ENCODE measurements at places on chromosomes 2 and 18.
A peak's percentile ranks its signal among the peaks of the same experiment; 100 is the strongest.

GRCh38 chr18:79614211-79614955 lies 65.2 kb upstream of the CTDP1 start:
- no peak for DNase-seq

DNA sequence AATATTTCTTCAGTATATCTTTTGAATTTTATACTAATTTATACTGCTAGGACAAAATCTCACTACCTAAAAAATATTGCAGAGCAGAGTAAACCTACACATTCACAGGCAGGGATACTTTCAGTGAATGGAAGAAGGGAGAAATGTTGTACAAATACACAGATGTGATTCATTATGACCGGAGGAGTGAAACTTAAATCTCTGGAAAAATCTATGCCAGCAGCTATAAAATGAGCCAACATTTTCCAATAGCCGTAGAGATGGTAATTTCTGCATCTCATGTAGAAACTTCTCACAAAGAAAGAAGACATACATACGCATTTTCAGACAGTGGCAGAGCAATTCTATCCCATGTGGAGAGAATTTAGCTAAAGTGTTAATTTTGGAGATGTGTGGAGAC lies 54.8 kb downstream of the KCNS3 start:
- no peak for DNase-seq

DNA sequence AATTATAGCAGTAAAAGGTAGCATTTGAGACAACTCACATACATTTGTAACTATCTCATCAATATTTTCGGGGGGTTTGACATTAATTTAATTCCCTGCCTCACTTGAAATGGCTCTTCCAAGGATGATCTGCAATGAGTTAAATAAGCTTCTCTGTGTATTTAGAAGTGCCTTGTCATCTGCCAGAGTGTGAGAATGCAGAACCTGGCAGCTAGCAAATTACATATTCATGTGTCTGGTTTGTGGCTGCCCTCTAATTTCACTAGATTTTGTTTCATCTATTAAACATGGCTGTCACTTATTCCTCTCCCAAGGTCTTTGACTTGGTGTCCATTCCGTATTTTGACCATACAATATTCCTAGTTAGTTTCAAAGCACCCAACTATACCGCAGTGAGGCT lies 158.3 kb upstream of the CAVIN2 start:
- no peak for DNase-seq

GRCh38 chr2:45821558-45822271 lies 170.2 kb downstream of the PRKCE start:
- DNase-seq: no peak

DNA sequence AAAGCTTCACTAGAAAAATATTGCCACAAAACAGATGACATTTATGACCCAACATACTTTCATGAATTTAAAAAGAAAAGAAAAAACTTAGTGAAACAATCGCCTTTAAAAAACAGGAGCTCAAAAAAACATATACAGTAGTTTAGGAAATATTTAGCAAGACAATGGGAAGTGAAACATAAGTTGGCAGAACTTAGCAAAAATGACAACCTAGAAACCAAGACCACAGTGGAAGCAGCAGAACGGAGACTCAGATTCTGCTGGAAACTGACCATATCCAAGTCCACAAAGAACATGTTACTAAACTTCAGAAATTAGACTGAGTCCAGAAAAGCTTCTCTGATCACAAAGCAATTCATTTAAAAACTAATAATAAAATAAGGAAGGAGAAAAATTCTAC lies 41.8 kb upstream of the CTAGE1 start:
- no peak for DNase-seq

DNA sequence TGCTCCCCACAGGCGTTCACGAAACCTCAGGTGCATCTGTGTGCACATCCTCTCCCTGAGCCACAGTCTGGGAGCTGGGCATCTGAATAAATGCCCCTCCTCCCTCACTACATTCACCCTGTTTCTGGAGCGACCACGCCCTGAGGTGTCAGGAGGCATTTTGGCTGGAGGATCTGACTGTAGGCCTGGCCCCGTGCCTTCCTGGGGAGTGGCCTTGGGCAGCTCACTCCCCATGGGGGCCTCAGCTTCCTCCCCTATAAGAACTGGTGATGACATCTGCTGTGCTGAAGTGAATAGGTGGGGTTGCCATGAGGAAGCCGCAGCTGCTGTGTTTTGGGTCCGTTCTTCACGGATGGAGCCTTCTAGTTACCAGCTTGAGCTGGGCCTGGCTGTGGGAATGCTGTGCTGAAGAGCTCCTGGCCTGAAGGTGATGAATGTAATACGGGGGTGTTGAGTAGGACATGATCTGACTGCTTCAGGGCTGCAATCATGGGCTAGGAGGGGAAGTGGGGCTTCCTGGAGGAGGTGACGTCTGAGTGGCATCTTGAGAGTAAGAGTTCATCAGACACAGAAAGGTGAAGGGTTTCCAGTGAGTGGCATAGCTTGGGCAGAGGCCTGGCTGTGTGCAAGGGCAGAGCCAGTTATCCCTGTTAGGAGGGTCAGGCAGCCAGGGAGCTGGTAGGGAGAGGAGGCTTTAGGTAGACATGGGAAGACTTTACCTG lies 58.2 kb downstream of the GLI2 start:
- no peak for DNase-seq

DNA sequence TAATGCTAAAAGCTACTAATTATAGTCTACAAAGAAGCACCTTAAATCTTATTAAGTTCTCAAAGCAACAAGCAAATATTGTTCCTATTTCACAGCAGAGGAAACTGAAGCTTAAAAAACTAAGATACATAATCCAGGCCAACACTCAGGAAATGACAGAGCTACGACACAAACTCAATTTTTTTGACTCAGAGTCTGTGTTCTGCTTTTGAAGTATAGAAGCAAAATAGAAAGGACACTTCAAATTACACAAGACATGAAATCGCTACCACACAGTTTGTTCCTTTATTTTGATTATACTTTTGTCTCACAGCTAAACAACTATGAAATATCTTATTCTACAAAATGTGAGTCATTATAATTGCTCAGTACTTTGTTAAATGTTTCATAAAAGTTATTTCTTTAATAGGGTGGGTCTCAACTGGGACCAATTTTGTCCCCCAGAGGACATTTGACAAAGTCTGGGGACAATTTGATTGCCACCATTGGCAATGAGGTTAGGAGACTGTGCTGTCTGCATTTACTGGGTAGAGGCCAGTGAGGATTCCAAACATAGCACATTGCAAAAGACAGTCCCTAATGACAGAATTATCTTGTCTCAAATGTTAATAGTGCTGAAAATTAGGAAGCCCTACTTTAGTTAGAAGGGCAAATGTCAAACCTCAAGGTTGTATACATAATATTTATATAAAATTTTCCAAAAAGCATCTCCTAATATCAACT lies 101.5 kb upstream of the GRB14 start:
- DNase-seq: no peak

DNA sequence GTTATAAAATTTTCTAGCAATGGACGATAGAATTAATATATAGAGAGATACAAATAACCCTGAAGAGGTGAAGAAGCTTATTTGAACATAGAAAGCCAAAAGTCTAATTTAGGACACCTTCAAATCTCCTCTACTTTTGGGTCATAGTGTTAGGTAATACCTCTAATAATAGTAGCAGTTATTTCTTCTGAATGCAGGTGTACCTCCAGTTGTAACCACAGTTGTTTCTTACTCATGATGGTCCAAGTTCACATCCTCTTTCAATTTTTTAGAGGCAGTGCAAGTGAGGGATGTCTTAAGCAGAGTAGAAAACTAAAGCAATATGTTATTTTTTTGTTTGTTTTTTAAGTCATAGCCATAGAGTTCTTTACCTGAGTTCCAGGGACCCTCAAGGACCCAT lies 429.5 kb downstream of the CCDC85A start:
- DNase-seq: no peak

- peak; percentile 95 for DNase-seq
Measured at GRCh38 chr2:64454386-64455332, 697 bp downstream of the LGALSL start.

DNA sequence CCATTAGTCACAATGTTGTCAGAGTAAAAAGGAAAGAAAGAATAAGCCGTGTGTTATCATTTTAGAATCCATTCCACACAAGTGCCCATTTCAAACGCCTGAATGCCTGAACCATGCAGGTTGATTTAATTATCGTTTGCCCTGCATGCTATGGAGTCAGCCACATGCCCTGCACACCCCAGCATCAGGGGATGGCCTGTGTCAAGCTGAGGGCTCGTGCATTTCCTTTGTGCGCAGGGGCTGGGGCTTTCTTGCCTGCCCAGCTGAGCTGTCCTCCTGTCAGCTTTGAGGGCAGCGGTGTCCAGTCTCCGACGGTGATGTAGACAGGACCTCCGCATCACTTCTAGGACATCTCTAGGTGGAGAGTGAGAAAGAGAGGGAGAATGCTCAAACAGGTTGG lies 200.4 kb downstream of the TSN start:
- DNase-seq: no peak

- peak; percentile 26 for DNase-seq
Measured at GRCh38 chr2:40452786-40453185, 896 bp upstream of the SLC8A1 start.

DNA sequence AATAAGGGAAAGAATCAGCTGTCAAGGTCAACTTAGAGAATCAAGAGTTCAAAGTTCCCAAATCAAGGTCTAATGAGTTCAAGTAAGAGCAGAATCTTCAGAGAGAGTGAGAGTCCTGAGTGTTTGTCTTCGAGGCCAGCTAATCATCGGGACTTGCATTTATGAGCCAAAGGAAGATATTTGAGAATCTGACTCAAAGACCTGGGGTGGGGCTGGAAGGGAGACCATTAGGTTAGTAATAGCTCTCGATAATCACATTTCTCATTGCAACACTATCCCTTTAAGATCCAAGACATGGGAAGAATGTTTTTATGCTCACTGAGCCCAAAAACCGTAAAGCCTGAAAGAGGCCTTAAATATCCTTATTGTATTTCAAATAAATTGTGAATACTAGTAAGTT lies 72.0 kb upstream of the FSHR start:
- DNase-seq: no peak

- no peak for DNase-seq
Measured at GRCh38 chr2:37244017-37244416, 12.6 kb downstream of the NDUFAF7 start.

All from H7 (cell line).